ENCODE measurements at places on chromosomes 7 and 10. TPM values are rescaled to one million over a fixed set of nuclear protein-coding genes. Genes with fewer than 3 reads are reported as not detected.

GRCh38 chr7:154383045-154383444 is 330.8 kb downstream of the DPP6 start:
- no peak for DNase-seq

DNA sequence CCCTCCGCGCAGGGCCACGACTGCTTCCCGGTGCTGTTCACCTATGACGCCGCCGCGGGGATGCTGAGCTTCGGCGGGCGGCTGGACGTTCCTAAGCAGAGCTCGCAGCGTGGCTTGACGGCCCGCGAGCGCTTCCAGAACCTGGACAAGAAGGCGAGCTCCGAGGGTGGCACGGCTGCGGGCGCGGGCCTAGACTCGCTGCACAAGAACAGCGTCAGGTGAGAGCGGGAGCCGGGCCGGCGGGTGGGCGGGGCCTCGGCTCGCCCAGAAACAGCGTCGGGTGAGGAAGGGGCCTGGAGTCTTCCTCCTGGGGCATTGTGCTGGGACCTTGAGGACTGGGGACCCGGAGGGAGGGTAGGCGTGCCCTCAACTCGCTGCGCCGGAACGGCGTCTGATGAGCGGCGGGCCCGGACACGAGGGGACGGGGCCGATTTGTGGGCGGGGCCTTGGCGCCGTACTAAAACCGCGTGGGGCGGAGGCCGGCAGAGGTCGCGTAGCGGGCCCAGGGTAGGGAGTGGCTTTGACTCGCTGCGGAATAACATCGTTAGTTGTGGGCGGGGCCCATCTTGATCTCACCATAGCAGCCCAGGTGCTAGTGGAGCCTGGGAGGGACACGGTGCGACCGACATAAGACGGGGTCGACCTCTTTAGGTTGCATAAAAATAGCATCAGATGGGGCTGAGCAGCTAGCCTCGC is 15.6 kb downstream of the PDAP1 start:
- DNase-seq = peak; percentile 93

Gene NPFFR1
- not detected for total RNA-seq

- DNase-seq = no peak
Observed at GRCh38 chr7:39324139-39324760, 242.0 kb upstream of the YAE1 start.

DNA sequence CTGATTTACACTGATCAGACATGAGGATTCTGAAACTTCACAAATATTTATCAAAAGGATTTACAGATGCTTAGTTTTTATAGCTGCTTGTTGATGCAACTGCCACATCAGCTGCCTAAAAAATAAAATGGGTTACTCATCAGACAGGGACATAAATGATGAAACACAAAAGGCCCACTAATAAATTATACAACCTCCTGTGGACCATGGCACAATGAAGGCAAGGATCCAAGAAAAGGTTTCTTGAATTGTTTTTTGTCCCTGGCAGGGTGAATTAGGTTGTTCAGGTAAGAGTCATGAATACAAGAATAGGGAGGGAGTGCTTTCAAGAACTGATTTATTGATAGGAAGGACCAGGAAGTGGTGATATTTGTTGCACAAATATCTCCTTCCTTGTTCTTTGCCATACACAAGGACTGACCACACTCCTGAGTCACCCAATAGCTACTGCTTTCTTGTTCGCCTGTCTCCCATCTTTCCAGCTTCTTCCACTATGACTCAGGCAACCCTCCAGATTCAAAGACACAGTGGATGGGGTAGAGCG is 234.5 kb downstream of the AHR start:
- DNase-seq = no peak

Gene ANKRD7
- 0.93 TPM for total RNA-seq

GRCh38 chr7:124376111-124376510 is 343.2 kb upstream of the TMEM229A start:
- no peak for DNase-seq

- DNase-seq = no peak
Observed at GRCh38 chr7:32474008-32474407, 16.2 kb downstream of the LSM5 start.

DNA sequence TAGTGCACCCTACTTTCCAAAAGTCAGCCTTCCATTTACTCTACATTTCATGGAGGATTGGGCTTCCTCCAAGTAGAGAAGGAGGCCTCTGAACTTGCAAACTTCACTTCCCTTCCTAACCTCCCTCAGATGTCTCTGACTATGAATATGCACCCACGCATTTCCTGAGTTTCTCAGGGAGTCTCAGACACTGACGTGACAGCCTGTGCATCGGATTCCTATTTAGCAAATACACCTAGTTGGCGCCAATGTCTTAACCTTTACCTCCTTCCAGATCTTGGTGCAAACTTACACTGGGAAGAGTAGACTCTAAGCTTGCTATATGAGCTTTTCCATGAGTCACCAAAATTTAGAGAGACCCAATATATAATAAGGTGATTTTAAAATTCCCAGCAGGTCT is 920.1 kb upstream of the AUTS2 start:
- DNase-seq = no peak

Gene CLDN3
- not detected for total RNA-seq

Gene SLC18A3
- total RNA-seq = not detected

DNA sequence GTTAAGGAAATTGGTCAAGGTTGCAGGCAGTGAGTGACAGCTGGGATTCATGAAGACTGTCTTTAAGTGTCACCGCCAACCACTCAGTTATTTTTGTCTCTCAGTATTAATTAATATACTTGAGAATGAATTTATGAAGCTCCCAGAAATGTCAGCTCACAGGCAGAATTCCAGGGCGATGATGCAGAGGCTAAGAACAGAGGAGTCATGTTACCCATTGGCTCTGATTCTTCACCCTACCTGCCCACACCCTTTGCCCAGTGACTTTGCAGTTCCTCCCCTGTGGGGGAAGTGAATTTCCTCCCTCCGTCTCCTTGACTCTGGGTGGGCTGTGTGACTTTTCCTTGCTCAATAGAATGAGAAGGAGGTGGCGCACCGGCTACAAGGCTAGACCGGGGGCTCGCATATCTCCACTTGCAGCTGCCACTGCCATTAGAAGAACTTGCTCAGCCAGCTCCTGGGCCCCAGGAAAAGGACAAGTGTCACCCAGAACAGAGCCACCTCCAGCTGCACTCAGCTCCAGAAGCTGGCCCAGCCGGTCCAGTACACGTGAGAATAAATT is 157.1 kb upstream of the PRKCQ start:
- DNase-seq = peak; percentile 42

GRCh38 chr10:88249450-88249849 is 333.7 kb downstream of the RNLS start:
- DNase-seq = no peak

Gene RNF133
- 0.83 TPM for total RNA-seq

DNA sequence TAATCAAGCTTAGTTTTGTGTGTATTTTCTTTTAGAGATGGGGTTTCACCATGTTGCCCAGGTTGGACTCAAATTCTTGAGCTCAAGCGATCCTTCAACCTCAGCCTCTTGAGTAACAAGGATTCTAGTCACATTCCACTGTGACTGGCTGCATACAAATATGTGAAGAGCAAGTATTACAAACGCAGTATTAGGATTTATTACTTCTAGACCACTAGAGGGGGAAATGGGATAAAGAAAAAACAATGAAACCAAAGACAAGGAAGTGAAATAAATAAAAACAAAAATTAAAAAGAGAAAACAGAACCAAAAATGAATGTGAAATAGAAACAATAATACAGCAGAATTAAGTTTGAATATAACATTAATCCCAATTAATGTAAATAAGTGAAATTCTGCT is 308.7 kb downstream of the ANKRD30A start:
- no peak for DNase-seq
